ENCODE measurements at places on chromosomes 6 and 20. TPM values are rescaled to one million over a fixed set of nuclear protein-coding genes. Genes with fewer than 3 reads are reported as not detected.

DNA sequence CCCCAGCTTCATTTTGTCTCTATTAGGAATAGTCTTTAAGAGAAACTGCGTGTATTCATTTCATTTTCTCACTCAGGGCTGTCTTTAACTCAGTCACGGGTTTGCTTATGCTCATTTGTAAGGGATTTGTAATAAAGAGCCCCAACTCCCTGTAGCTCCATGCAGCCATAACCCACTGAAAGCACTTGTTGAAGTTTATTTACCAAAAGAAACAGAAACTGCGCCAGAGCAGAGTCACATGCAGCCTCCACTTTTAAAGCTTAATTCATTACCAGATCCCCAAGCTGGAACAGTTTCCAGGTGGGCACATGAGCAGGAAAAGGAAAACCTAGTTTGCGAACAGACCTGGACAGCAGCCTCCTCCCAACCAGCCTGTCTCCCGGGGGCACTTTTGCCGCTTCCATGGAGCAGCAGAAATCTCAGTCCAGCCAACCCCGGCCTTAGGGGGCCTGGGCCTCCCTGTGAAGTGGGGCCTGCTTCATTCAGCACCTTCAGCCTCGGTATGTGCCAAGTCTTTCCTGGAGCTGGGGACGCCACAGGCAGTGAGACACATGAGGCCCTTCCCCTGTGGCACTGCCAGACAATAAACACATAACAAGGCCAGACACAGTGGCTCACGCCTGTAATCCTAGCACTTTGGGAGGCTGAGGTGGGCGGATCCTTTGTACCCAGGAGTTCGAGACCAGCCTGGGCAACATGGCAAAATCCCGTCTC is 4.5 kb downstream of the BCAS4 start:
- no peak for DNase-seq

- no peak for DNase-seq
Observed at GRCh38 chr20:21103582-21104465, 2.3 kb downstream of the LINC00237 start.

DNA sequence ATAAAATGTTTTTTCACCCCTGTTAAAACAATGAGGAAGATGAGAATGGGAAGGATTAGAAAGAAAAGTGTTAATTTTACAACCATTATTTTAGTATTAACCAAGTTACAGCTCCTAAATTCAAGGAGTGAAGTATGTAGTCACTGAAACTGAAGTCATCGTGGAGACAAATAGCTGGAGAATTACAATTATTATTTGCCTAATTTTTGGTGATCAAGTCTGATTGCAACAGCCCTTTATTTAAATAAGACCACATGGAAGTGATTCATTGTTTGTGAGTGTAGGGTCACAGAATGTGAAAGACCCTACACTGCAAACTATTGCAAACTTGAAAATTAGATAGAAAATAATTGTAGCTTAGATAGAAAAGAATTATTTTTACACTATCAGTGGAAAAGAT is 292.4 kb downstream of the CENPW start:
- no peak for DNase-seq

GRCh38 chr20:50097843-50098242 is 15.1 kb downstream of the UBE2V1 start:
- DNase-seq = no peak

- no peak for DNase-seq
Observed at GRCh38 chr20:18543216-18543615, 24.0 kb upstream of the SMIM26 start.

- no peak for DNase-seq
Observed at GRCh38 chr6:129236001-129236517, 353.1 kb downstream of the LAMA2 start.

- no peak for DNase-seq
Observed at GRCh38 chr6:134936476-134936875, 13.4 kb downstream of the ALDH8A1 start.

DNA sequence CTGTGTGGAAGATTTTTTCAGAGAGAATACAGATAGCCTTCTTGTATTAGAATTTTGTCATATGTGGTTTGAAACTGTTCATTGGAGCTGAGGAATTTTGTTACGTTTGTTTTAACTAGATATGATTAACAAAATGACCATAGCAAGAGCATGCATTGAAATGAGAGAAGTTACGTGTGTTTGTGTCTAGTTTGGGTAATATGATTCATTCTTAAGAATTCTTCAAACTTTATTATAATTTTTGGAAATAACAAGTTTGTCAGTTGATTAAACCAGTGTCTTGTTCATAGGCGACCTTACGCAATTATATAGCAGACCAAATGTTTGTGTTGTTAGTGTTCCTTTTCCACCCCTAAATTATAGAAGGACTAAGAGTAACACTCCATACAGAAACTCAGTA is 5.5 kb downstream of the GMNN start:
- no peak for DNase-seq

- no peak for DNase-seq
Observed at GRCh38 chr6:163705923-163706322, 291.4 kb downstream of the QKI start.

DNA sequence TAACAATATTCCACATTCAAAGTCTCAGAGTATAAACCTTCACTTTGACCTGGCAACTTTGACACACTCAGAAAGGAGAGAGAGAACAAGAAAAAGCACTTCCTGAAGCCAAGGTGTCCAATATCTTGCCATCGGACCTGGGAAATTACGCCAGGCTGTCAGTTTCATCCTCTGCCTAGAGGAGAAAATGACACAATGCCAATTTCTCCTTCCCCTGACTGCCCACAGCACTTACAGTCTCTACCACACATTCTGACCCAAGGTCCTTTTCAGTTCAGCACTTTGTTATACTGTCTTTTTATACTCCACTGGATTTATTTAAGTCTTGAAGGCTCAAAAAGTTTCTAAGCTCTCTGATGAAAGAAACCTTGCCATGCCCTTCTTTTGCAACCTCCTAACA is 250.4 kb downstream of the GMPR start:
- no peak for DNase-seq

GRCh38 chr20:34216382-34216742 is 24.9 kb upstream of the ASIP start:
- DNase-seq = no peak

- DNase-seq = no peak
Observed at GRCh38 chr6:7004581-7005297, 103.0 kb upstream of the RREB1 start.

DNA sequence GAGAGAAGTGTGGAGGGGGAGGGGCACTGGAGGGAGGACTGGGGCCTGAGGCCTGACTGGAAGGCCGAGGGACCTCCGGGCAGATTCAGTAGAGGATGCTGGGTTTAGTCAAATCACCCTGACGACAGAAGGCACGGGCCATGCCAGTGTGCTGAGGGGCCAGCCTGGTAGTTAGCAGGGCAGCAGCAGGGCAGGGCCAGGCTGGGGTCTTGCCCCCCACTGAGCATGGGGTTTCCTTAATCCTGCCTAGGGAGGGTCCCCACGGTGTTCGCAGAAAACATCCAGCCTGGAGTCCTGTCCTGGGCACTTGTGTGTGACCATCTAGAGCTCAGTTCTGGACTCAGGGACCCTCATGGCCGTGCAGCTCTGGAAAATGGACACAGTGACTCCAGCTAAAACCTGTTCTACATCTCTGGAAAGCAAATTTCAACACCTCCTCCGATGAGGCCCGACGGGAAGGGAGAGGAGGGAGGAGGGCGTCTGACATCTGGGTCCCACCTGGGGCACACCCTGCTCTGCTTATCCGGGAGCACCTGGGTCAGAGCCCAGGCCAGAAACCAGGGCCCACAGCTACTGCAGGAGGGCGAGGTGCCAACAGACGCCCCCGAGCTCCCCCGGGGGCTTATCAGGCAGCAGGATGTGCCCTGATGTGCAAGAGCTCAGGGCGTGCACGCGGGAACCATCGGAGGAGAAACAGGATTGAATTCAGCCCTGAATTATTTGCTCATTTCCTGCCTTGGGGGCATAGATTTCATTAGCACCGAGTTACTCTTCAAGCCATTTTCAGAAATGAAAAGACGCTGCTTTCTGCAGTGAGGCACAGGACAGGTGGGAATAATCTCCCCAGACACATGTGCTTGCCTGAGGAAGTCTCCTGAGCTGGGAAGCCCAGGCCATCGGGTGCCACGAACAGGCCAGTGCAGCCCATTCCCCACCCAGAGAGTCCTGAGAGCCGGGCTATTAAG is 78.0 kb upstream of the MPC1 start:
- DNase-seq = no peak

DNA sequence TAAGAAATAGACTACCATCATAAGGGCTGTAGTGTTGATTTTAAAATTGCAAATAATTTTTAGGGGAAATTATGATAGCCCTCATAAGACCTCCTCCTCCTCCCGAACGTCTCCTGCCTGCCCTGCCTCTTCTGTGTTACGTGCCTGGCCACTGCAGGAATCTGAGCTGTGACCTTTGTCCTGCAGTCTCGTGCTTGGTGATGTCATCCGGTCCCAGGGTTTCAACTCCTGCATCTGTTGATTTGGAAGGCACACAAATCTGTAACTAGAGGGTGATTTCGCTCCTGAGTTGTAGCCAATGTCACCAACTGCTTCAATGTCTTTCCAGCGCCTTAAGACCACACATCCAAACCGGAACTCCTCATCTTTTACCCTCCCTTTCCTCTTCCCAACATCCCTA is 163.2 kb downstream of the AIG1 start:
- DNase-seq = no peak

DNA sequence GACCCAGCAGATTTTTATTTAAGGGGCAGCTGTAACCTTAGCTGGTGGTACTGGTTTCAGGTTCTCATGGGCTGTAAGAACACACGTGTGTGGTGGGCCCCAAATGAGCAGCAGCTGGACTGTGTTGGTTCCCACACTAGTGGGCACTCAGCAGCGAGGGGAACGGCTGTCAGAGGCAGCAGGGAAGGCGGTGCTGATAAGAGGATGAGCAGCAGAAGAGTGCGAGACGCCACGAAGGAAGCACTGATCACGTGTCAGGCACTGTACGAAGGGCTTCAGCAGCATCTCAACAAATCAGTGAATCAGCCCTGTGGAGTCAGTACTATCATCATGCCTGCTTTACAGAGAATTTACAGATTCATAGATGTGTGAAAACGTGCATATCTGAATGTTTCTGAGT is 41.0 kb upstream of the EMILIN3 start:
- no peak for DNase-seq

GRCh38 chr6:156689656-156690055 is 87.5 kb upstream of the ARID1B start:
- DNase-seq = no peak

GRCh38 chr6:44050872-44051505 is 76.3 kb downstream of the MRPL14 start:
- DNase-seq = no peak

DNA sequence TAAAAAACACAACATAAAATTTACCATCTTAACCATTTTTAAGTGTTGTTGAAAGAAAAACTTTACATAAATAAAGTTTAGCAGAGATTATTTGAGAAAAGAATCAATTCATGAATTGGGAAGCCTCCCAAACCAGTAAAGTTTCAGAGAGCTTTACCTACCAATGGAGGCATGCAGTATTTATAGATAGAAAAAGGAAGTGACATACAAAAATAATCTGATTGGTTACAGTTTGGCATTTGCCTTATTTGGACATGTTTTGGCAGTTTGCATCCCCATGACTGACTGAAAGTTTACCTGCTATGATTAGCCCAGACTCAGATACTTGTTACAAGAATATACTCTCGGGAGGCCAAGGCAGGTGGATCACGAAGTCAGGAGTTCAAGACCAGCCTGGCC is 3.7 kb upstream of the CMTR1 start:
- DNase-seq = no peak

The UBE2J1 gene
- total RNA-seq = 9.9 TPM

The ADGRF1 gene
- 0.16 TPM for total RNA-seq

The ARMC2 gene
- total RNA-seq = 4.6 TPM

The IMPG1 gene
- not detected for total RNA-seq

The SLC24A3 gene
- 4.7 TPM for total RNA-seq

The CCNC gene
- 82.2 TPM for total RNA-seq

The DDO gene
- total RNA-seq = not detected

The TSPO2 gene
- not detected for total RNA-seq

The CLVS2 gene
- total RNA-seq = 0.46 TPM
